ENCODE measurements at places on chromosomes 2 and 18. TPM values are rescaled to one million over a fixed set of nuclear protein-coding genes. Genes with fewer than 3 reads are reported as not detected.

DSC3 gene
- total RNA-seq, result not detected

SERPINB7 gene
- total RNA-seq, result not detected

HOXD13 gene
- not detected for total RNA-seq

EVA1A gene
- not detected for total RNA-seq

C2orf78 gene
- total RNA-seq, result not detected

ADAM23 gene
- total RNA-seq, result 0.32 TPM

WDR35 gene
- 4.2 TPM for total RNA-seq

G6PC2 gene
- total RNA-seq, result not detected

ZNF396 gene
- total RNA-seq, result 0.70 TPM

UGT1A5 gene
- not detected for total RNA-seq

CFAP65 gene
- total RNA-seq, result not detected

UGT1A9 gene
- total RNA-seq, result not detected

PAIP2B gene
- total RNA-seq, result 1.5 TPM

VAMP8 gene
- 99.6 TPM for total RNA-seq

KLHL41 gene
- 0.12 TPM for total RNA-seq

TBR1 gene
- total RNA-seq, result 0.05 TPM

KCTD18 gene
- total RNA-seq, result 16.3 TPM

PECR gene
- total RNA-seq, result 31.9 TPM

CRYGD gene
- not detected for total RNA-seq

FOXD4L1 gene
- total RNA-seq, result 0.47 TPM

FAP gene
- not detected for total RNA-seq

SCYGR4 gene
- not detected for total RNA-seq

GNAL gene
- total RNA-seq, result 0.52 TPM

ADD2 gene
- 1.2 TPM for total RNA-seq

GPBAR1 gene
- 0.73 TPM for total RNA-seq

RNF25 gene
- total RNA-seq, result 22.0 TPM

All from activated CD8-positive, alpha-beta memory T cell treated with anti-CD3 and anti-CD28 coated beads, Interleukin-2, amount 10 ng/mL, durations not matched to agents 7 days and 5 days (primary cell).